ENCODE measurements at places on chromosomes 1 and 21.
A peak's percentile ranks its signal among the peaks of the same experiment; 100 is the strongest.

GRCh38 chr1:213905344-213905743 is 82.4 kb upstream of the PROX1 start:
- DNase-seq: no peak

DNA sequence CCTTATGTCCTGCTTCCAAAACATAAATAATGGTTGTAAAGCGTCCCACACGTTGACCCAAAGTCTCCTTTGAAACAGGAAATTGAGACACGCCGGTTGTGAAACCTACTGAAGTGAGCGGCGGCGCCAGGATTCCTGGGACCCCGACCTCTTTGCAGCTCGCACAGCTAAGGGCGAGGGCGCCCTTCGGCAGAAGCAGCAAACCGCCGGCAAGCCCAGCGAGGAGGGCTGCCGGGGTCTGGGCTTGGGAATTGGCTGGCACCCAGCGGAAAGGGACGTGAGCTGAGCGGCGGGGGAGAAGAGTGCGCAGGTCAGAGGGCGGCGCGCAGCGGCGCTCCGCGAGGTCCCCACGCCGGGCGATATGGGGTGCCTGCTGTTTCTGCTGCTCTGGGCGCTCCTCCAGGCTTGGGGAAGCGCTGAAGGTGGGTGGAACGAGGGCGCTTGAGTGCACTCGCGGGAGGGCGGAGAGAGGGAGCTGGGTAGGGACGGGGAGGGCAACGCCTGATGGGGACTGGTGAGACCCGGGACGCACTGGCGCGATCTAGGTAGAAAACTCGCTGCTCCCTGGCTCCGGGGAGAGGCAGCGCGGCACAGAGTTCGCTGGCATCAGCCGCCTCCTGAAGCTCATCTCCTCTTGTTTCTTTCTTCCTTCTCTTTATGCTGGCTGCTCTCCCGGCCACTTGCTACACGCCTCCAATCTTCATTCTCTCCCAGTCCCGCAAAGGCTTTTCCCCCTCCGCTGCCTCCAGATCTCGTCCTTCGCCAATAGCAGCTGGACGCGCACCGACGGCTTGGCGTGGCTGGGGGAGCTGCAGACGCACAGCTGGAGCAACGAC is at the start of gene CD1D:
Gene CD1D, plus strand, starts transcription at position 155 of the 836 bp plus-strand sequence. Its CDS starts 207 bp downstream, at position 362.
- no peak for DNase-seq

DNA sequence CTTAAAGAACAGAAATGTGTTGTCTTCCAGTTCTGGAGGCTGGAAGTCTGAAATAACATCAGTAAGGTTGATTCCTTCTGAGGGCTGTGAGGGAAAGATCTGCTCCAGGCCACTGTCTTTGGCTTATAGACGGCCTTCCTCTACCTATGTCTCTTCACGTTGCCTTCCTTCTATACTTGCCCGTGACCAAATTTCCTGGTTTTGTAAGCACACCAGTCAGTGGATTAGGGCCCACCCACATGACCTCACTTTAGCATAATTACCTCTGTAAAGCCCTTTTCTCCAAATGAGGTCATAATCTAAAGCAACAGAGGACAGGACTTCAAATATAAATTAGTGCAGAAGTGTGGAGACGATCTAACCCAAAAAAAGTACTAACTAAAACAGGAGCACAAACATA is 231.6 kb downstream of the NRIP1 start:
- DNase-seq: no peak

DNA sequence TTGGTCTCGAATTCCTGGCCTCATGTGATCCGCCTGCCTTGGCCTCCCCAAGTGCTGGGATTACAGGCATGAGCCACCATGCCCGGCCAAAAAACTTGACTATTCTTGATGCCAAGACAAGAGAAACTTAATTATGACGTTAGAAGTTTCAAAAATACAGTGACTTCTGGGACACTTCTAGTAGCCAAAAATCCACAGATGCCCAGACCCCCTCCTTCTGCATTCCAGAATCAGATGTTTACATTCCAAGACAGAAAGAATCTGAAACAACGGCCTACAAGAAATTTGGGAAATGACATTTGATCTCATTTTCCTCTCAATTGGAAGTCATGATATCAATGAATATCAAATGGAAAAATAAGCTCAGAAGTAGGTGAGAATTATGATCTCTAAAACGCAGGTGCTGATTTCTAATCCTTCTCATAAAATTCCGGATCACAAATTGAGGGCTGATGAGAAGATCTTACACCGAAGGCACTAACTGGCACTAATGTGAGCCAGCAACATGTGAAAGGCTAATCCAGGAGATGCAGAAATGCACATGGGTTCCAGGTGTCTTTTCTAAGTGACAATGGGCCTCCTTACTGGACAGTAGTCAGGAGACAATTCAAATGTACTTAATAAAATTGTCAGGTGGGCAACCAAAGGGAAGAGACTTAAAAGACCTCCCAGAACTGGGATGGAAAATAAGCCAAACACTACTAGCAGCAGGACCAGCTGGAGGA is 5.5 kb downstream of the RAB29 start:
- no peak for DNase-seq

- DNase-seq: peak; percentile 31
These were observed 15.2 kb downstream of the POGZ start for GRCh38 chr1:151443846-151444782.

- no peak for DNase-seq
These were observed 52.3 kb downstream of the SPATA46 start for GRCh38 chr1:162324396-162324795.

GRCh38 chr1:93051961-93052360 is 27.1 kb upstream of the MTF2 start:
- no peak for DNase-seq

DNA sequence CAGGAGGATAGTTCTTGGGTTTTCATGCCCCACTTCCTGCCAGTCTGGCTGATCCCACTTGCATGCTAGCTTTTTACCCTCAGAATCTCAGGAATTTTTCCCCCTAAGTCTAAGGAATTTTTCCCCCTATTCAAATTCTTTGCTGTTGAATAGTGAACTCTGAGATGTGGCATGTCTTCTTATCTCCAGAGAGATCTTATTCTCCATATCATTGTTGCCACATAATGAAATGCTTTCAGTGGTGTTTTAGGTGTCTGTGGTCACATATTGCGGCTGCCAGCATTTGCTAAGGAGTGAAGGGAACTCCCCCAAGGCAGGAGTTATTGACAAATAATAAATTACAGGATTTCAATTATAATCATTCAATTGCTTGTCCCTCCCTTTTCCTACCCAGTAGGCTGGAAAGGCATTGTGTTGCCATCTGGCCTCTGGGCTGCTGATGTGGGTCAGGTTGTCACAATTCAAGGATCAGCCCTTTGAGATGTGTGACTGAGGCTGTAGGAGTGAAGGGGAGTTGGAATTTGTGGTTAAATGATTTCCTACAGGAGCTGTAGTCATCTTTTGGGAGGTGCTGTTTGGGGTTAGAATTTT is 3.9 kb upstream of the FLG start:
- no peak for DNase-seq

GRCh38 chr1:77424236-77424635 is 142.4 kb downstream of the AK5 start:
- DNase-seq: no peak

DNA sequence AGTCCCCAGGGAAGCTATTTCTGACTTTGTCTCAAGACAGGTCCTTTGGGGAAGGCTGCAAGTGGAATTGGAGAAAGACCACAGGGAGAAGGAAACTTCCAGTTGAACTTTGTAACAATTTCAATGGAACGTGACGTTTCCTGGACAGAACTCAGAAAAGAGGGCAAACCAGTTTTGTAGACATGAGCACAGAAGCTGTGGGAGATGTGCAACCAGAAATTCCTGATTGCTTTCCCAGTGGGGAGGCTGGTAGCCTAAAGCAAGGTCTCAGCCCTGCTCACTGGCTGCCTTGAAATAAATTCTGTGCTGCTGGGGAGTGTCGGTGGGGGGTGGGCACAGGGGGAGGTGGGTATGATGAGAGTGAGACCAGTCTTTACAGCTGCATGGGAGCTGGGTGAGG is 1206.7 kb upstream of the ADGRL2 start:
- DNase-seq: no peak

GRCh38 chr1:92544756-92545165 is 58.0 kb upstream of the GFI1 start:
- no peak for DNase-seq

- DNase-seq: no peak
These were observed 62.5 kb downstream of the SMYD3 start for GRCh38 chr1:246444617-246445016.

- no peak for DNase-seq
These were observed 13.8 kb upstream of the EDEM3 start for GRCh38 chr1:184768467-184768866.

DNA sequence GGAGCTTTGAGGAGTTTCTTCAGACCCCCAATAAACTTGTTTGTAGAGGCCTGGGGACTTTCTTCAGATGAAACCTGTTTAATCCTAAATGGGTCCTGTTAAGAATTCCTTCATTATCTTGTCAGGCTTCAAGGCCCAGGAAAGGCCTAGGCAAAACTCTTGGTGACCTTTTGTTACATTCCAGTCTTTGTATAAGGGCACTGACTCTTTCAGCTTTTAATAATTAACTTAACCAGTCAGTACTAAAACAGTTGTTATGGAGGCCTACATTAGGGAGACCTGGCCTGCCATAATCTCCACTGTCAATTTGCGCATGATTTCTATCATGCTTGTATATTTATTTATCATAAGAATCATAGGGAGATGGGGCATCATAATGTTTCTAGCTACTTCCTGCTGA is 110.2 kb downstream of the FCRL5 start:
- no peak for DNase-seq

- DNase-seq: no peak
These were observed 480.6 kb downstream of the CAMTA1 start for GRCh38 chr1:7265771-7266371.

DNA sequence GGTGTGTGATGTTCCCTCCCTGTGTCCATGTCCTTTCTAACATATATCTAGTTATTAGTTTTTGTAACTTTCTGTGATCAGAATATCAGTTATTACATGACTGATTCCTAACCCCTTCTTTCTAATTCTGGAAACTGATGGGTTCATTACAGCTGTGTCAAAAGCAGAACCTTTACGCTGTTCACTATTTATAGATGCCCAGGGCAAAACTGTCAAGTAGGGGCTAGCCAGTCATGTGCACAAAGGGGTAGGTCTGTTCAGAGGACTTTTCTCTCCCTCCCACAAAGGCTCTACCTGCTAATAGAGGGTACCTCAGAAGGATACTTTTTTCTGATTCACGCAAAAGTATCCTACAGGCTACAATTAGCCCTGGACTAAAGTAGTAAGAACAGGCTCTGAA is 79.2 kb downstream of the NRDC start:
- DNase-seq: no peak

DNA sequence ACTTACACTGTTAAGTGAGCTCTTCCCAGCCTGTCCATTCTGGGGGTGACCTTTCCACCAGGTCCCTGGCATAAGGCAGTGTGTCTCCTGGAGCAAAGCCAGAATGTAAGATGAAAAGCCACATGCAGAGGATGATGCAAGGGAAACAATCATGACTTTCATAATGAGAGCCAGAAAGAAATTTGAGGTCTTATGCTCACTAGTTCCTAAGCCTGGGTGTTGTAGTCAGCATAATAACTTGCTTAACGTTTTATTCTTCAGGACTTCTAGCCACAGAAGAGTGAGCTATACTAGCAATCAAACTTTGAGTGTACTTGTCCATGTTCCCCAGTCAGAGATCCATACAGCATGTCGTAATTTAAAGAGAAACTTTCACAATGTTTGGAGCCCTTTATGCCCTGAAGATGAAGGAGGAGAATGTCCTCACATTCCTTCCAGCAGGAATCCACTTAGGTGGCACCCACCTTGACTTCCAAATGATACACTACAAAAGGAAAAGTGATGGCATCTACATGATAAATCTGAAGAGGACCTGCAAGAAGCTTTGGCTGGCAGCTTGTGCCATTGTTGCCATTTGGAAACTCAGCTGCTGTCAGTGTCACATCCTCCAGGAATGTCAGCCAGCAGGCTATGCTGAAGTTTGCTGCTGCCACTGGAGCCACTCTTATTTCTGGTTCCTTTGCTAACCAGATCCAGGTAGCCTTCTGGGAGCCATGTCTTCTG is 60.5 kb upstream of the FOXD3 start:
- peak; percentile 14 for DNase-seq

GRCh38 chr1:174204697-174205308 is 45.5 kb downstream of the RABGAP1L start:
- DNase-seq: no peak

DNA sequence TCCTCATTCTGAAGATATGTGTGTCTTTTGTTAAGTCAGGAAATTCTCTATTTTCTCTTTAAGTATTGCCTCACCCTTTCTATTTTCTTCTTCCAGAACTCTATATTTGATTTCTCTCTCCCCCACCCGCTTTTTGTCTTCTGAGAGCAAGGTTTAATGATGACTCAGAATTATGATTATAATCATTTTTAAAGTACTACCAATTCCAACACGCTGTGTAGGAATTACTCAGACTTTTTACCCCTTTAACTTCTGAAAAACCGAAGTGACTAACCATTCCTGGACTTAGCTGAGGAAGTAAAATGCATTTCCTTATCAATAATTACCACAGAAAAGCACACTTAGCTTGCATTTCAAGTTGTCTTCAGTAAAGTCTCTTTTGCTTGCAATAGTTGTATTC is 20.8 kb upstream of the SCYL3 start:
- no peak for DNase-seq

- no peak for DNase-seq
These were observed 959 bp downstream of the CD58 start for GRCh38 chr1:116569776-116570357.

- DNase-seq: no peak
These were observed 175.4 kb downstream of the ZBTB18 start for GRCh38 chr1:244226435-244226834.

DNA sequence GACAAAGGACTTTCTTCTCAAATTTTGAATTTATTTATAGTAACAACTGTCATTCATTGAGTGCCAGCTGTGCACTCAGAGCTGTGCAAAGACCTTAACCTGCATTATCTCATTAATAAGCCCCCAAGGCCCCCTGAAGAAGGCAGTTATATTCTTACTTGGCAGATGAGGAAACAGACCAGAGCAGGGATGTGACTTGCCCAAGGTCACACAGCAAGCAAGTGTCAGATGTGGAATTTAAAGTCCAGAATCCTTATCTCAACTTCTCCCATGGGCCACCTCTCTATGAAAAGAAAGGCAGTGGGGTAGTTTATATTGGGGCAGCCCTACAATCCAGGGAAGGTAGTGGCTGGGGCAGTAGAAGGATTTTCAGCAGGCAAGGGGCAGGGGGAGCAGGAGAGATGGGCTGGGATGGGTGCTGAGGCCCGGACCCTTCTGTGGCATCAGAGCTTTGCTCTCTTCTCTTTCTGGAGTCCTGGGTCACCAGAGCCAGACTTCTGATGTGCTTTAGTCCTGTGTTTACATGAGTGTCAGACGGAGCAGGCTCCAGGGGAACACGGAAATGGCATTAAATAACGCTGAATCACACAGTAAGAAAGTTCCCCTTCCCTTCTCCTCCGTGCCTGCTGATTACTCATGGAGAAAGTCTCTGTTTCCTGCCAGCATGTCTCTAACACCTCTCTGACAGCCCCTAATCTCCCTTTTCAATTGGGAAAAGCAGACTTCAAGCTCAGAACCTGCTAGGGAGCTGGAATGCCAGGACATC is 39.5 kb downstream of the EPHB2 start:
- no peak for DNase-seq

DNA sequence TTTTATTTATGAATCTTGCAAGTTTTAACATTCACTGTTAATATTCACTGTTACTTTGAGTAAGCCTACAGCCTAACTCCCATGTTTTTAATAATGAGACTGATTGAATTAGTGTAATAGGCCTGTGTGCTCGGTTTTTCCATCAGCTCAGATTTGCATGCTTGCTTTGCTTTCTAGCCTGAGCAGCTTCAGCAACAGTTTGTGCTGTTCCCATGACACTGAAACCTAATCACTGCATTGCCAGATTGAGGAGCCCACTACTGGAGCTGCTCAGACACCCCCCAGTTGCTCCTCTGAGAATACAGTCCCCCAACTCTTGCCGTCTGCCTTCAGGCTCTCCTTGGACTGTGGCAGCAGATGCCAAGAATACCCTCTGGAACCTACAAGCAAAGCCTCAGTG is 695.4 kb downstream of the BRINP3 start:
- DNase-seq: no peak
